K562 (cell line): ENCODE measurements at places on chromosomes 2 and 18. TPM values are rescaled to one million over a fixed set of nuclear protein-coding genes. Genes with fewer than 3 reads are reported as not detected.

The DSG4 gene
- polyA plus RNA-seq, result not detected in 2 replicates

The SLC38A11 gene
- polyA plus RNA-seq, result not detected in 2 replicates

GRCh38 chr2:127429291-127429690 is 11.1 kb downstream of the PROC start:
- no peak for DNase-seq
- H3K27me3 ChIP-seq, result peaks cover 57% of the 10 kb centered on the region
- H3K4me3 ChIP-seq, result no peak overlapping the region
- H3K27ac ChIP-seq, result no peak overlapping the region

GRCh38 chr2:181170256-181170655 is 189.9 kb downstream of the UBE2E3 start:
- no peaks in the 10 kb centered on the region for H3K27me3 ChIP-seq
- H3K27ac ChIP-seq, result no peak overlapping the region
- no peaks in the 10 kb centered on the region for H3K4me1 ChIP-seq
- no peak overlapping the region for H3K4me3 ChIP-seq

DNA sequence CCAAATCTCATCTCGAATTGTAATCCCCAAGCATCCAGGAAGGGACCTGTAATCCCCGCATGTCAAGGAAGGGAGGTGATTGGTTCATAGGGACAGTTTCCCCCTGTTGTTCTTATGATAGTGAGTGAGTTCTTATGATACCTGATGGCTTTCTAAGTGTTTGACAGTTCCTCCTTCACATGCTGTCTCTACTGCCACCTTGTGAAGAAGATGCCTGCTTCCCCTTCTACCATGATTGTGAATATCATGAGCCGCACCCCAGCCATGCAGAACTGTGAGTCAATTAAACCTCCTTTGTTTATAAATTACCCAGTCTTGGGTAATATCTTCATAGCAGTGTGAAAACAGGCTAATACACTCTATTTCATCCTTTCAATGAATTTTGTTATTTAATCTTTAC is 446.7 kb downstream of the RNF144A start:
- no peak overlapping the region for H3K27ac ChIP-seq
- H3K4me1 ChIP-seq, result no peaks in the 10 kb centered on the region
- no peaks in the 10 kb centered on the region for H3K27me3 ChIP-seq

GRCh38 chr18:58024139-58024538 is 19.9 kb upstream of the NEDD4L start:
- H3K27ac ChIP-seq, result no peak overlapping the region
- no peak for DNase-seq
- H3K36me3 ChIP-seq, result no peaks in the 10 kb centered on the region
- H3K27me3 ChIP-seq, result no peaks in the 10 kb centered on the region
- no peak overlapping the region for H3K4me3 ChIP-seq
- peaks cover 12% of the 10 kb centered on the region; the same call in 2 of the 3 replicates for H3K4me1 ChIP-seq

DNA sequence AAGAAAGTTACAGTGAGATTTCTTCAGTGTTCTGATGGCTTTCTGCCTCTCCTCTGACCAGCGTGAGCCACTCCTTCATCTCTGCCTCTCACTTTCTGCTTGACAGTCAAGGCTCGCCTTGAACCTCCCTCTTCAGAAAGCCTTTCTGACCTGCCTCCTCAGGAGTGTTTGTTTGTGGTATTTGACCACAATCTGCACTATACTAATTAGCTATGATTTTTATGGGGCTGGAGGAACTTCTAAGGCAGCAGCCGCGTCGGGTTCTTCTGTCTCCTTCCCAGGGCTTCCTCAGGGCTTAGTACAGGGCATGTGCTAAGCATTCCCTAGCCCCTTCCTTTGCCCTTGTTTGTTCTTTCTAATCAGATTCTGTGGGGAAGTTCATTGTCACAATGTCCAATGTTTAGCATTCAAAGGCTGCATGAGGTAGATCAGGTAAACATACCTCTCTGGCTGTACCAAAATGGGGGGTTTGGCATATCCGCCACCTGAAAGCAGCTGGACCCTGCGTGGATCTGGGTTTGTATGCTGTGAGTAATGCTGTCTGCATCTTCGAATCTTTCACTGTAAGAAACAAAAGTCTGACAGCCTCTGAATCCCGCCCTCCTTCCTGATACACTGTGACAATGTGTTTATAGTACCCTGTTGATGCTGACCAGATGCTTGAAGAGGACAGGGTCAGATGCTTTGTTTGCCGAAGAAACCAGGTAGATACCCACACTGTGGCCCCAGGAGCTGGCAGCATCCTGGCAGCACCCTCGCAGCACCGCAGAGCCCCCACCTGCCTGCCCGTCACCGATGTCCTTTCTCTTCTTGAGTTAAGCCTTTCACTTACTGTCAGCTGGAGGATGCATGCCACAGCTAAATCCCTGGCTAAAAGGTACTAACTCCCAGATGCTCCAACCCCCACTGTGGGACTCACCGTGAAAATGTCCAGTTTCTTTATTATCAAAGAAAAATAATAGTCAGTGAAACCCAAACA is 260.8 kb upstream of the HDAC4 start:
- H3K36me3 ChIP-seq, result no peaks in the 10 kb centered on the region
- H3K4me1 ChIP-seq, result no peaks in the 10 kb centered on the region
- H3K4me3 ChIP-seq, result no peak overlapping the region
- DNase-seq, result no peak
- peaks cover 25% of the 10 kb centered on the region for H3K27me3 ChIP-seq

DNA sequence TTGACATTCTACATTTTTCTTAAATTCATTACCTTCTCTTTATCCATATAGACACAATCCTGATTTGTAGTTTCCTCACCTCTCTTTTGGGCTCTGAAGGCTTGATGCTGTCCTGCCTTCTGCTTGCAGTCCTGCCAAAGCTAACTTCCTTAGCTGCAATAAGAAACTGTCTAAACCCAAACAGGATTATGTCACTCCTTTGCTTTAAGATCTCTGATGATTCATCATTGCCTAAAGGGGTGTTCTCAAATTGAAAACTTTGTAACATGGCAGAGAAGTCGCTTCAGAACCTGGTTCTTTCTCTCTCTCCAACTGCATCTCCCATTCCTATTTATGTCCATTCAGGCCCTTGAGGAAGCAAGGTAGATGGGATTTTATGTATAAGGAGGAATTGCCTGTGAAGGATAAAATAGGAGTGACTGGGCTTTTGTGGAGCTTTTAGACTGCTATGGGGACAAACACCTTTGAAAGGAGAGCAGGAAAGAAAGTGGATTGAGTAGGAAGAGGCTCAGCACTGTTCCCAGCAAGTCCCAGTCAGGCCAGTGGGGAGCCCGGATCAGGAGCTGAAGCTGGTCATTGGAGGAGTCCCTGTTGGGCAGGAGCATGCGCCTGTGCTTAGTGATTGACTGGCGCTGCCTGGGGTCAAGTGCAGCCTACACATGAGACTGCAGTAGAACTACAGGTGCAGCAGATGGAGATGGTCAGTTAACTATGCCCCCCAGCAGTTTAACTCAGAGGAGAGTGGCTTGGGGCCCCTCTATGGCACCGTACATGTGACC is 390.6 kb downstream of the CTNNA2 start:
- no peaks in the 10 kb centered on the region for H3K27me3 ChIP-seq
- H3K4me3 ChIP-seq, result no peak overlapping the region
- H3K4me1 ChIP-seq, result no peaks in the 10 kb centered on the region
- H3K36me3 ChIP-seq, result no peaks in the 10 kb centered on the region

DNA sequence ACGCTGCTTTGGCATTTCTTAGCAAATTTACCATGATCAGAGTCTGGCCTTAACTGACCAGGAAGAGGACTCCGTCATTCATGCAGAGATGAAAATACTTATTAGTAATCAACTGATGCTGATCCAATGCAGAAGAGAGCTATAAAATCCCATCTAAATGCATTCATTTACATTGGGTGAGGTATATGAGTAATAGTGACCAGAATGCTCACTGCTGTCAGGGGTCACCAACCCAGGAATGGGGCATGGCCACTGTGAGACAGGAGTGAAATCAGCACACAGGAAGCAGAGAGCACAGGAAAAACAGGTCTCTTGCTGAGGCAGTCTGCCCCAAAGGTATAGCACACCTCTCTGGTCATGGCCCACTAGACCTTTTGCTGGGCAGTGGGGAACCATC is 68.1 kb upstream of the TMEM247 start:
- H3K4me3 ChIP-seq, result no peak overlapping the region
- no peak overlapping the region for H3K27ac ChIP-seq
- DNase-seq, result no peak
- H3K36me3 ChIP-seq, result peaks cover 28% of the 10 kb centered on the region; the same call in 2 of the 3 replicates
- H3K27me3 ChIP-seq, result no peaks in the 10 kb centered on the region
- H3K4me1 ChIP-seq, result no peaks in the 10 kb centered on the region; the same call in 2 of the 3 replicates

- H3K4me3 ChIP-seq, result no peak overlapping the region
- no peaks in the 10 kb centered on the region for H3K36me3 ChIP-seq
- no peaks in the 10 kb centered on the region for H3K4me1 ChIP-seq
- H3K27ac ChIP-seq, result no peak overlapping the region
- no peaks in the 10 kb centered on the region for H3K27me3 ChIP-seq
- DNase-seq, result no peak
Observed at GRCh38 chr2:236947294-236947693, 138.4 kb upstream of the COPS8 start.
